ENCODE measurements at places on chromosomes 13 and 19.

DNA sequence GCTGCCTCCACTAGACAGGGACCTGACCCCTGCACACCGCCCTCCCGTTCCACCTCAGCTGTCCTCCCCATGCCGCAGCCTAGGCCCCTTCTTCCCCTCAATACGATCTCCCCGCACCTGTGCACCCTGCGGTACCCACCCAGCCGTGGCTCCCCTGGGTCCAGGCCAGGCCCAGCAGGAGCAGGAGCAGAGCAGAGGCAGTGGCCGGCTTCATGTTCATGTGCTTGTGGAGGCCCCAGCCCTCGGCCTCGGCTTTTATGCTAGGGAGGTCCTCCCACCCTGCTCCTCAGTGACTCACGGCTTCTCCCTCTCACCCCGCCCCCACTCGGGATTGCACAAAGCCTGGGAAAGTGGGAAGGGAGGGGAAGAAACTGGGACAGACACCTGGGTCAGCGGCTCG, 11.4 kb upstream of the KRTDAP start:
- no peak for DNase-seq

DNA sequence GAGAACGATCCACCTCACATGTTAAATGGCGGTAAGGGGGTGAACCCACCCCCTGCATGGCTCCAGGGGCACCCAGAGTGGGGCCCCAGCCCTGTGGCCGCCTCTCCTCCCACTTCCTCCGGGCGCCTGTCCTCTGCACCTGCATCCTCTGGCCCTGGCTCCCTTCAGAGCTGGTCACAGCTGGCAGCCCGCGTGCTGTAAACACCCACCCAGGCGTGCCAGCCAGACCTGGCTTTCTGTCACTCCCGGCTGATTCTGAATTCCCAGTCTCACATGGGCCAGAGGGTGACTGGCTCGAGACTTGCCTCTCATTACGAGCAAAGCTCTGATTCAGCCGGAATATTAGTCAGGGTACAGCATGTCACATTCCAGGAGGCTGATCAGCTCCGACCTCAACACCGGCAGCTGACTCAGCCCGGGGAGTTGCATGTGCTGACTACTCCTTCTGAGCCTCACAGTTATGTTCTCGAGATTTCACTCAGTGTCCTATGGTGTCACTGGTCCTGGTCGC, 75.1 kb downstream of the GNG7 start:
- peak; percentile 72 for DNase-seq

- DNase-seq, result no peak
Observed at GRCh38 chr13:34214686-34215085, 396.7 kb downstream of the RFC3 start.

DNA sequence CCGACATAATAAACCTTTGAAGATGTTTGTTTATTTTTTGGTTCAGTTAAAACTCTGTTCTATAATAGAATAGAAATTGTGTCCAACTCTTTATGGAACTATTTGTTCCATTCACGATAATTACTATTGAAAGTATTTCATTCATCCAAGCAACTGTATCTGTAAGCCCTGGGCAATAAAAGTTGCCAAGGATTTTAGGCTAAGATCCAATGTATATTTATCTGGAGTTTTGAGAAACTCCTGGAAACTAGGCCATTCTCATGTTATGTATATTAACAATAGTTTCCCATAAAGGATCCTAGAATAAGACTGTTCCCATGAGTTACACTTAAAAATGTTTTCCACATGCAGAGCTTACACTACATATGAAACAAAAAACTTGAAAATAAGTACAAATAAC, 261.6 kb downstream of the SLITRK6 start:
- DNase-seq, result no peak

DNA sequence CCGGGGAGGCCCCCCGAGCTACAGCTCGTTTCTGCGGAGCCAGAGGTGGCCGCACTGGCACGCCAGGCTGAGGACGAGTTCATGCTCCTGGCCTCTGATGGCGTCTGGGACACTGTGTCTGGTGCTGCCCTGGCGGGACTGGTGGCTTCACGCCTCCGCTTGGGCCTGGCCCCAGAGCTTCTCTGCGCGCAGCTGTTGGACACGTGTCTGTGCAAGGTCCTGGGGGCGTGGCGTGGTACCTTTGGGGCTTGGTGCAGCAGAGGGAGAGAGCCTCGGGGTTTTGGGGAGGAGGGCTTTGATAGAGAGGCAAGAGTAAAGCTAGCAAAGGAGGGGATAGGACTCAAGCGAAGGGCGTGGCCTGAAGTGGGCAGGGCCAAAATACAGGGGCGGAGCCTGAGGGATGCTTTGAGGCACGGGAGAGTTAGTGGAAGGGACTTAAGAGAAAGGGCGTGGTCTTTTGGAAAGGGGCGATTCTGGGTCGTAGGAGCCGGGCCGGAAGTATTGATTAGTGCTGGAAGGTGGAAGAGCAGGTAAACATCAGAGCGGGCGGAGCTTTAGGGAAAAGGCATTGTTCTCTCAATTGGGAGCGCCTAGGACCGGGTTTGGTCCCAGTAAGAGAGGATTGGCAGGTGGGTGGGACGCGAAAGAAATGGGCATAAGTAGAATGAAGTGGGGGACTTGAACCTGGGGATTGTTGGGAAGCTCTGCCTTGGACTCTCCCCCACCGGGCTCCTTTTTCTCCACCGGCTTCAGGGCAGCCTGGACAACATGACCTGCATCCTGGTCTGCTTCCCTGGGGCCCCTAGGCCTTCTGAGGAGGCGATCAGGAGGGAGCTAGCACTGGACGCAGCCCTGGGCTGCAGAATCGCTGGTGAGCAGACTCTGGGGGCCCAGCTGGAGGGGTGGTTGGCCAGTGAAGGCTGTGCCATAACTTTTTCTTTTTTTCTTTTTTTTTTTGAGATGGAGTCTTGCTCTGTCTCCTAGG, 1.2 kb downstream of the PPM1N start:
- DNase-seq, result peak; percentile 84

- DNase-seq, result no peak
Observed at GRCh38 chr19:10145031-10145430, 25.3 kb upstream of the EIF3G start.

GRCh38 chr13:22506096-22506691, 674.6 kb upstream of the SGCG start:
- DNase-seq, result no peak

DNA sequence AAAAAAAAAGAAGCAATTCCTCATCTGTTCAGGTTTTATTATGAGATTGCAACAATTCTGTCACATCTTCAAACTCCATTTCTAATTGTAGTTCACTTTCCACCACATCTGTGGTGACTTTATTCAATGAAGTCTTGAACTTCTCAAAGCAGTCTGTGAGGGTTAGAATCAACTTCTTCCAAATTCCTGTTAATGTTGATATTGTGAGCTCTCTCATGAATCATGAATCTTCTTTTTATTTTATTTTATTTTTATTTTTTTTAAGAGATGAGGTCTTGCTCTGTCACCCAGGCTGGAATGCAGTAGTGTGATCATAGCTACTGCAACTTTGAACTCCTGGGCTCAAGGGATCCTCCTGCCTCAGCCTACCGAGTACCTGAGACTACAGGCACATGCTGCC, 19.6 kb downstream of the ARHGAP35 start:
- no peak for DNase-seq

GRCh38 chr19:20182222-20182785, 15.3 kb downstream of the ZNF486 start:
- no peak for DNase-seq

DNA sequence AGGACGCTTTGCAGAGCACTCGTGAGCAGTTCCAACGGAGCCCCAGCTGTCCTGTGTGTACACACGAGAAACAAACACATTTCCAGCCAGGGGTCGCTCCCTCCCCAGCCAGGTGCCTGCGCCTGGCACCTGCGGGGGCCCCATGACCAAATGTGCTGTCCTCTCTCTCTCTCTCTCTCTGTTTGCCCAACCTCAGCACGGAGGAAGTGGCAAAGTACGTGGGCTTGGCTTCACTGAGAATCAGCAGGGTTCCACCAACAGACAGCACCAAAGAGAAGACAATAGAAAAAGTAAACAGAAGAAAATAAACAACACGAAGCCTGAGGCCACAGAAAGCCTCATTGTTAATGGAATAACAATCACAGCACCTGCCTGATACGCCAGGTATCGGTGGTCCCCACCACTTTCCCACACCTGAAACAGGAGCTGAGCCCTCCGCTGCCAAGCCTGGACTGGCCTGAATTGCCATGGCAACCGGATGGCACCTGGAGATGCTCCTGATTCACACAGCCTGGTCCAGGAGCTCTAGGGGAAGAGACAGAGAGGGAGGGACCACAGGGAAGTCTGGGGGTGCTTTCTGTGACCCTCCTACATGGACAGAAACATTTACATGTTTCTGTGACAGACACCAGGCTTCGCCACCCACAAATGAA, 103.9 kb upstream of the CACNA1A start:
- DNase-seq, result no peak

GRCh38 chr13:21691928-21692327, 21.1 kb downstream of the FGF9 start:
- DNase-seq, result no peak

- no peak for DNase-seq
Observed at GRCh38 chr13:33785384-33785783, 32.6 kb upstream of the RFC3 start.

- no peak for DNase-seq
Observed at GRCh38 chr19:53989600-53990533, 1.6 kb upstream of the CACNG6 start.

DNA sequence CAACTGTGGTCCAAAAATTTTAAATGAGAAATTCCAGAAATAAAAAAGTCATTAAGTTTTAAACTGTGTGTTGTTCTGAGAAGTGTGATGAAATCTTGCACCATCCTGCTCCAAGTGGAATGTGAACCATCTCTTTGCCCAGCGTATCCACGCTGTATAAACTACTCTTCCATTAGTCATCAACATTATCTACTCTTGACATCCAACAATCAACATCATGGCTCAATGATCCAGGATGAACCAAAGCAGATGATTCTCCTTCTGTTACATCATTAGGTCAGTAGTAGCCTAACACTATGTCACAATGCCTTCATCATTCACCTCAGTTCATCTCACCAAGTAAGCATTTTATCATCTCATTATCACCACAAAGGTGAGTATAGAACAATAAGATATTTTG, 55.3 kb downstream of the SUCLA2 start:
- DNase-seq, result no peak

GRCh38 chr19:39199025-39199424, 2.3 kb downstream of the NCCRP1 start:
- no peak for DNase-seq

DNA sequence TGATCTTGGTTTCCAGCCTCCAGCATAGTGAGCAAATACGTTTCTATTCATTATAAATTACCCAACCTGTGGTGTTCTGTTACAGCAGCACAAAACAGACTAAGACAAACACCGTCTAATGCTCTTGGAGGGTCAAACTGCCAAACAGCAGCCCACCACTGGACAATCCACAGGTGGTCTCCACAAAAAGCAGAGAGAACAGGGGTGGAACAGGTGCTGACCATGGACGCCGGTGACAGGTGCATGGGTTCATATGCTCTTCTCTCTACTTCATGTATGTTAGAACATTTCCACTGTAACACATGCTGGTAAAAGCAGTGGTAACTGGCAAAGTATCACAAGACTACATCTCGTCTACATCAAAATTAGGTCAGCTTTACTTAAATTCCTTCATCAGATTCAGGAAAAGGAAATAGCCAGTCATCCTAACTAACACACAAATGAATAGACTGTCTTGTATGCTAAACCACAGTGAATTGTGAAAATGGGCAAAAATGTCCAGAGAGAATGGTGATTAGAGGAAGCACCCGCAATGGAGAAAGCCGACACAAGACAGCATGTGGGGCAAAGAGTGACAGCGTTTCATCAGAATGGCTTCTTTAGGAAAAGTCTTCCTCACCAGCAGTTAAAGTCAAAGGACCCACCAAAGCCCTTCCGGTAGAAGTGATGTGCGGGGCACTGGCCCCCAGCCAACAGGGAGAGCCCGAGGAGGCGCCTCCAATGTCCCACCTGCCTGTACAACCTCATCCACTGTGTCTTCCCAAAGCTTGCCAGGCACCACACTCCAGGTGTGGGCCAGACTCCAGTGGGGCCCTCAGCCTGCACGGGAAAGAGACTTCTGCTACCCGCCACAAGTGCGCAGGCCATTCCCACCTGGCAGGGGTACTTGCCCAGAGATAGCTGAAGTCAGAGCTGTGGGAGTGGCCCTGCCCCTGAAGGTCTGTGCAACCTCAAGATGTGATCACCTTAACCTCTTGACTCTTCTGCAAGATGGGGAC, 6.5 kb downstream of the CARS2 start:
- no peak for DNase-seq

DNA sequence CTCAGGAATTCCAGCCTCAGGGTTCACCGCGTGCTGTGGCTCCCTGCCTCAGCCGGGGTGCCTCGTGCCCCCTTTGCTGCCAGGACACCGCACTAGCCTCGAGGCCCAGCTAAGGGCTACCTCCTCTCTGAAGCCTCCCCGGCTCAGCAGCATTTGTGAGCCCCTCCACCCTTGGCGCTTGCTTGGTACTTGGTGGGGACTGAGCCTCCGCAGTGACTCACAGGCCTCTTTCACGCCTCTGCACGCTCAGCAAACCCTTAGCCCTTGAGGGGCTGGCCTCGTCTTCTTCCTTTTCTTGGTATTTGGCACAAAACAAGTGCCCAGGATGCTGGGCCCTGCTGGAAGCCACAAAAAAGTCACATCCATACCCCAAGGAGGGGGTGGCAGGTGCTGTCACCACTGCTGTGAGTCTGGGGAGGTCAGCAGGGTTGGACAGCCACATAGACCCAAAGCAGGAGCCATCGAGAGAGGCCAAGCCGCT, 85.4 kb upstream of the TM9SF2 start:
- no peak for DNase-seq

DNA sequence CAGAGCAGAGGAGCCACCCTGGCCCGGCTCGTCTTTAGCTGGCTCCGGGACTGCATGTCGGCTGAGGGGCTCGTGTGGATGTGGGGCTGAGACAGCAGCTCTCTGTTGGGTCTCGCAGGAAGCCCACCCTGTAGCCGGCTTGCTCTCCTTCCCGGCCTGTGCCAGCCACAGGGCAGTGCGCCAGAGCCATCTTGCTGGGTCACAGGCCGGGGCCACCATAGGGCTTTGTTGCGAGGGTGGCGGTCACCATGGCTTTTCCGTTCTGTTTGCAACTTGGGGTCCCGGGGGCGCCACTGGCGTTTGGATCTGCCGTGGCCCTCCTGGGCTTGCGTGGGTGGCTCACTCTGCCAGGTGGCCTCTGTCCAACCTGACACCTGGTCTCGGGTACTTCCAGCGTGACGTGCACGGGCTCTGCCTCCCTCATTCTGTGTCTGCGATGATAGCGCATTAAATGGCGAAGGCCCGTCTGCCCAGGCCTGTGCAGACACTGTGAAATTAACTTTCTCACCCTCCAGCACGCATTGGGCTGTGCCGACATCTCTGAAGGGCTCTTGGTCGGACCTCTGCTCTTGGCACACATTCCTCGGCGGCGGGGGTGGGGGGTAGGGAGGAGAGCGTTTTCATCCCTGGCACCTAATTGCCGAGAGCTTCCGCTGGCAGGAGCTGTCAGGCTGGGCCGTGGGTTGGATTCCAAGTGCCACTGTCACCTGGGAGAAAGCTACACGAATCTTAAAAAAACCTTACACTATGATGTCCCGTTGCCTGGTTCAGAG, 95.1 kb downstream of the KDM4B start:
- DNase-seq, result no peak
